Fibroblast of the aortic adventitia (primary cell): ENCODE measurements at places on chromosomes 2 and 18.

DNA sequence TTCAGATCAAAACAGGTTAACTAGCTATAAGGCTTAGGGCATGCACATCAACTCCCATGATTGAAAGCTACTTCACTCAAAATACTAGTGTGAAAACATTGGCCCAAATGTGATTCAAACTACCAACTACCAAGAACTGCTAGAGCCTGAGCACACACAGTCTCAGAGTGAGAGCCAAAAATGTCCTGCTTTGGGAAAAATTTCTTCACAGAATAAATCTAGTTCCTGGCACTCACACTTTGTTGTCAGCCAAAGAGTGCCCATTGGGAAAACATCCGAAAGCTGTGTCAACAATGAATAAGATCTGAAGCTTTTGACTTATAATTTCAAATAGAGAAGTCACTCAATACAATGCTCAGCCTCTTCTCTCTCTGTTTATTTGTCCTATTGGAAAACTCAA lies 182.7 kb downstream of the LRATD1 start:
- no peak for DNase-seq

DNA sequence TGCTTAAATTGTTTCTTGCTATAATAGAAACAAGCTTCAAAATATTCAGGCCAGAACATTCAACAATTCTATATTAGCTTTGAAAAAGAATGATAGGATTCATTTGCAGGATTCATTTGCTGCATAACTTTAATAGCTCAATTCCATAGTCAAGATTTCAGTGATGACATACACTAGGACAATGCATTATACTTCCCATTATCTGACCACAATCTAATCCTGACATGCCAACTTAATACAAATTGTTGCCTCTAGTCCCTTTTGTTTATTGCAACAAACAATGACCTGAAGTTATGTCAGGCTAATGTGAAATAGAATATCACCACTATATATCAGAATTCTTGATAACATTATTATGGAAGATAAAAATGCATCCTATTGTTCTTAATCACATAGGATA lies 169.4 kb downstream of the DNAH7 start:
- peak; percentile 51 for DNase-seq

- no peak for DNase-seq
Measured at GRCh38 chr18:38413193-38413592, 847.6 kb upstream of the CELF4 start.

- DNase-seq = no peak
Measured at GRCh38 chr2:49858113-49858490, 703.8 kb upstream of the FSHR start.

DNA sequence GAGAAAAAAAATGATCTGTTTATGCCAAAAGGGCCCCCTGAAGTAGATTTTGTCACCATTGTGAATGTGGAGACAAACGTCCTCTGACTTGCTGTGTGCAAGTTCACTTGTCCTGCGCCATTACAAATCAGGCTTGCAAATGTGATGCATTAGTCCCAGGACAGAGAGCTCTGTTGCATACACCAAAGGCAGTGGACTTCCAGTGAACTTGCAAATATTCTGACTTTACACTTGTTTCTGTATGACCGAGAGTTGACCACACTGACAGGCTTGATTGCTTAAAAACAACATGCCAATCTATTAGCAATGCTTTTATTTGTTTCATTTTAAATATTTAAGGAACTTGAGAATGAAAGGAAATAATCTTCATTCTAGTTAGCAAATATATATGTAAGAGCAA lies 293.2 kb downstream of the PLCL1 start:
- no peak for DNase-seq
